ENCODE measurements at places on chromosomes 1 and 21. TPM values are rescaled to one million over a fixed set of nuclear protein-coding genes. Genes with fewer than 3 reads are reported as not detected.

DNA sequence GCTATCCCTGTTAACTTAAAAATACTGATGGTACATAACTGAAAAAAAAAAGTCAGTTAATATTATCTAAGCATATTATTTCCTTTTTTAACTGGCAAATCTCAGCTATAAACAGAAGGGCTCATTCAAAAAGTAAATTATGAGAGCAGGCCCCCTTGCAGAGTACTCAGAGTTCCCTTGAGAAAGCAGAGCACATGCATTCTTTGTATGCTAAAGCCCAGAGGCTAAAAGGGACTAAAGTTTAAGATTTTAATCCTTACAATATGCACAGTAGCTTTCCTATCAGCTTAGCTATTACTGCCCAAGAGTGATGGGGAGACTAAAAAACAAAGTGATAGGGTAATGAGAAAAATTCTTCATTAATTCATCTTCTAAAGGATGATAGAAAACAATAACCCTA is 18.5 kb downstream of the SLC16A1 start:
- no peak overlapping the region for H3K27ac ChIP-seq
- no peaks in the 10 kb centered on the region for H3K27me3 ChIP-seq
- no peak for DNase-seq
- no peak overlapping the region for H3K4me3 ChIP-seq

- H3K4me1 ChIP-seq = no peaks in the 10 kb centered on the region
- no peak for DNase-seq
- no peak overlapping the region for H3K4me3 ChIP-seq
- peaks cover 2% of the 10 kb centered on the region for H3K27me3 ChIP-seq
- H3K36me3 ChIP-seq = no peaks in the 10 kb centered on the region
Measured at GRCh38 chr1:153277852-153278251, 18.4 kb downstream of the LORICRIN start.

DNA sequence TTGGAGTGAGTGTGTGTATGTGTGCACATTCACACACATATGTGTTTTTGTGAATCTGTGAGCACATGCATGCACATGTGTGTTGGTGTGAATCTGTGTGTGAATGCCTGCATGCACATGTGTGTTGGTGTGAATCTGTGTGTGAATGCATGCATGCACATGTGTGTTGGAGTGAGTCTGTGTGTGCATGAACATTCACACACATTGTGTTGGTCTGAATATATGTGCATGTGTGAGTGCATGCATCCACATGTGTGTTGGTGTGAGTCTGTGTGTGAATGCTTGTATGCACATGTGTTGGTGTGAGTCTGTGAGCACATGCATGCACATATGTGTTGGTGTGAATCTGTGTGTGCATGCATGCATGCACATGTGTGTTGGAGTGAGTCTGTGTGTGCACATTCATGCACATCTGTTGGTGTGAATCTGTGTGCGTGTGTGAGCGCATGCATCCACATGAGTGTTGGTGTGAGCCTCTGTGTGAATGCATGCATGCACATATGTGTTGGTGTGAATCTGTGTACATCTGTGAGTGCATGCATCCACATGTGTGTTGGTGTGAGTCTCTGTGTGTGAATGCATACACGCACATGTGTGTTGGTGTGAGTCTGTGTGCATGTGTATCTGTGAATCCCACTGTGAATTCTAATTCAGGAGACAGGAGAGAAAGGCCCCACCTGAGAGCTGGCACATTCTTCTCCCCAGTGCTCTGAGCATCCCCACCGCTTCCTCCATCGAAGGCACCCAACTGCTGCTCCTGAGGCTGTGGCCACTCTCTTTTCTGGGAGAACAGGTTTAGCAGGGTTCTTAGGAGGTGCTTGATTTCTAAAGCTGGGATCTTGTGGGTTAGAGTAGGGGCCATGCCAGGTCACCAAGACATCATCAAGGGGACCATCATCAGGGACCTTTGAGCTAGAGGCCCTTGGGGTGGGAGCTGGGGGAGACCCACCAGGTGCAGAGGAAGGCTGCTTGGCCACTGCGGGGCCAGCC is 117.5 kb upstream of the ARHGEF16 start:
- H3K4me1 ChIP-seq = no peaks in the 10 kb centered on the region
- H3K27ac ChIP-seq = no peak overlapping the region
- no peak for DNase-seq
- no peaks in the 10 kb centered on the region for H3K36me3 ChIP-seq

DNA sequence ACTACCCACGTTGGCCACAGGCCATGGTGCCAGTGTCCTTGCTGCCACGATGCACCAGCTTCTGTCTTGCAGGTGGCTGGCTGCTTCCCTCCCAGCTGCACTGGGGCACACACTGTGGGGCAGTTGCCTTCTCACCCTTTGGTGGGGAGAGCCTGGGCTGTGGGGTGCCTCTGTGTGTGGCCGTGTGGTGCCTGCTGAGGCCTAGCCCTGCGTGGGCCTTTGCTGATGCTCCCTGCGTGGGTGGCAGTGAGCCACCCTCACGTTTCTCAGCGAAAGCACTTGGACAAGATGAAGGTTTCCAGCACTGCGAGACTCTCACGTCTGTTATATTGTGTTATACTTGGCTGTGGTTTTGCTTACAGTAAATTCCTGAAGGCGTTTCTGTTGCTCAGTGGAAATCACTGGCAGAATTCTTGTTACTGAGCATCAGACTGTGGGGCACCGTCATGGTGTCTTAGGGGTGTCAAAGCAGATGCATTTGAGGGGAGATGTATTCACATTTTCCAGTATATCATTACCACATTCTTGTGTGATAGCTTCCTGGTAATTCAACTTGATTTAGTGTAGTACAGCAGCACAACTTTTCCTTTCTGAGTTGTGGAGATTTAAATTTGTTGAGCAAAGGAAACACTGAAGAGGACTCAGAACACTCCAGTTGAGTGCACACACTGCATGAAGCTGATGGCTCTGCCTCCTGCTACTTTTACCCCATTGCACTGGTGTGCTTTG is 124.7 kb downstream of the PCBP3 start:
- no peak for DNase-seq
- peaks cover 16% of the 10 kb centered on the region for H3K36me3 ChIP-seq
- peaks cover 26% of the 10 kb centered on the region for H3K4me1 ChIP-seq
- H3K27ac ChIP-seq = no peak overlapping the region
- peaks cover 7% of the 10 kb centered on the region for H3K27me3 ChIP-seq

SMG7 gene
- 66.2 TPM for total RNA-seq

DNA sequence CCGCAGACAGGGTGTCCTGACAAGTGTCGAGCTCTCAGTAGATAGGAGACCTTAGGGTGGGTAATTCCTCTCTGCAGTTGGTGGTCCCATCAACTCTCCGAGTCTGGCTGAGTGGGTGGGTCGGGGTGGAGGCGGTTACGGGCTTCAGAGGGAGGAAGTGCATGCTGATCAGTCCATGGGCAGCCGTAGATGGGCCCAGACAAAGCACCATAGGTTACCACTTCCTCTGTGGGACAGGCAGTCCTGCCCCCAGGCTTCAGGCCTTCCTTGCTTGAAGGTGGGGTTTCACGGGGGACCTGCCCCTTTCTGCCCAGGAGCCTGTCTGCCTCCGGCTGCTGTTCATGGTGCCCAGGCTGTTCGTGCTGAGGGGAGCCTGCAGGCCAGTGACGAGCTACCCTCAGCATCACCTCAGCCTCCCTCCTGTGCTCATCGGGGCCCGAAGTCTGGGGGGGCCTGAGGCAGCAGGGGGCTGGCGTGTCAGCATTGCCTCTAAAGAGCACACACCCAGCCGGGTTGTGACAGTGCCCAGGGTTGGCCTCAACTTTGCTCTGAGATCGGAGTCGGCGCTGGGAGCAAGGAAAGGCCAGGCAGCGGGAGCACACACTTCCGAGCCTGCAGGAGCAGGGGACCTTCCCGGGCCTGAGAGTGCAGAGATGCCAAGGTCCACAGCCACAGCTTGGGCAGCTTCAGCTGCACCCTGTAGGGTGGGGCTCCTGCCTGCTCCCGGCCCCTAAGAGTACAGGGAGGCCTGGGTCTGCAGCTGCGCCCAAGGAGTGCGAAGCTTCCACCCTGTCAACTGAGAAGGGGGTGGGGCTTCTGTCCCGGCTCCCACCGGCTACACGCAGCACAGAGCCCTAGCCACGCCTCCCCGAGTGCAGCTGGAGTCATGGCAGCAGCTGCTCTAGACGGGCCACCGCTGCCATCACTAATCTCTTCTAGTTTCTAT is 225.4 kb upstream of the NRIP1 start:
- H3K4me3 ChIP-seq = no peak overlapping the region
- peaks cover 3% of the 10 kb centered on the region for H3K36me3 ChIP-seq
- H3K27me3 ChIP-seq = peaks cover 4% of the 10 kb centered on the region
- peak overlapping the region; percentile 44 for H3K27ac ChIP-seq
- peak; percentile 63 for DNase-seq

Measured in glutamatergic neuron (in vitro differentiated cells).